ENCODE measurements at places on chromosomes 7 and 10.
A peak's percentile ranks its signal among the peaks of the same experiment; 100 is the strongest.

GRCh38 chr7:133048589-133048988, 33.3 kb downstream of the CHCHD3 start:
- no peak overlapping the region for H3K27ac ChIP-seq
- no peaks in the 10 kb centered on the region for H3K36me3 ChIP-seq
- H3K27me3 ChIP-seq: no peaks in the 10 kb centered on the region
- DNase-seq: no peak

GRCh38 chr7:98359395-98359794, 41.5 kb downstream of the BAIAP2L1 start:
- no peaks in the 10 kb centered on the region for H3K27me3 ChIP-seq
- H3K36me3 ChIP-seq: no peaks in the 10 kb centered on the region
- peaks cover 5% of the 10 kb centered on the region for H3K4me1 ChIP-seq
- no peak for DNase-seq
- no peak overlapping the region for H3K27ac ChIP-seq

GRCh38 chr10:116272440-116273283, at the start of gene GFRA1:
Gene GFRA1, minus strand, starts transcription at chr10:116273206. Its CDS starts 1,177 bp downstream, at chr10:116272029.
- no peak within 1 kb of the TSS for H3K27ac ChIP-seq
- H3K27me3 ChIP-seq: peaks cover 50% of the 10 kb centered on the region
- H3K36me3 ChIP-seq: no peaks in the 10 kb centered on the region
- DNase-seq: peak; percentile 7
- H3K4me3 ChIP-seq: peak within 1 kb of the TSS; percentile 47
- H3K4me1 ChIP-seq: no peaks in the 10 kb centered on the region

DNA sequence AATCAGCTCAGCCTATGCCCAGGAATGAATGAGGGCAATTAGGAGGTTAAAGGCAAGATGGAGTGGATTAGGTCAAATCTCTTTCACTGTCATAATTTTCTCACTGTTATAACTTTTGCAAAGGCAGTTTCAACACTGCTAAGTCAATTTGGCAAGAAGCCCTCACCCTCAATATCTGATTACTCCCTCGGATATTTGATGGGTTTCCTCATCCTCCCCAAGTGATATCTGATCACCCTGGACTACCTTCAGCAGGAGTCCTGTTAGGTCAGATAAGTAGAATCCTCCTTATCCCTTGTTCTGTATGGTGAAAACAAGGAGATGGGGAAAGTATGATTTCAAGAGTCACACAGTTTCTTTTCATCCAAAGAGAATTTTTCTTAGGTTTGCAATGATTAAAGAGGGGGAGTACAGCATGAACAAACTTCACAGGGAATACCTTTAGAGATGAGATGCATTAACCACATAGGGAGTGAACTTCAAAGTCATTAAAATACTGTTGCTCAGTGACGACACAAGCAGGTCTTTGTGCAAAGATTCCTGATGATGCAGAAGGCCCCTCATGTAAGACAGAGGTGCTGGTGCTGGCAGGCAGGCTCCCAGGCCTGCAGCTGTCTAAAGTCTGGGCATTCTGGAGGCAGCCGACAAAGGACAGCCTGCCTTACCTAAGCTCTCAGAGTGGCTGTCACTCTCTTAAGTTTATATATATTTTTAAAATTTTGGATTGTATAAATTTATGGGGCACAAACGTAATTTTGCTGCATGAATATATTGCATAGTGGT, 75.4 kb upstream of the POM121L12 start:
- no peak overlapping the region for H3K27ac ChIP-seq
- H3K4me3 ChIP-seq: no peak overlapping the region
- H3K36me3 ChIP-seq: no peaks in the 10 kb centered on the region

- no peaks in the 10 kb centered on the region for H3K4me1 ChIP-seq
- DNase-seq: no peak
- no peak overlapping the region for H3K27ac ChIP-seq
- H3K27me3 ChIP-seq: no peaks in the 10 kb centered on the region
- H3K36me3 ChIP-seq: no peaks in the 10 kb centered on the region
These were observed 671.0 kb upstream of the FOXK1 start for GRCh38 chr7:4010923-4011656.

- H3K4me1 ChIP-seq: no peaks in the 10 kb centered on the region
- H3K4me3 ChIP-seq: no peak overlapping the region
- DNase-seq: no peak
- no peaks in the 10 kb centered on the region for H3K27me3 ChIP-seq
- H3K36me3 ChIP-seq: 0 out of 2 replicates have a peak, but pooled peaks cover 2% of the 10 kb centered on the region
These were observed 108.1 kb downstream of the SNX13 start for GRCh38 chr7:17832242-17832641.

GRCh38 chr7:11505471-11505985, 326.5 kb downstream of the THSD7A start:
- DNase-seq: no peak
- no peaks in the 10 kb centered on the region for H3K27me3 ChIP-seq
- H3K4me3 ChIP-seq: no peak overlapping the region
- no peaks in the 10 kb centered on the region for H3K36me3 ChIP-seq
- no peak overlapping the region for H3K27ac ChIP-seq

DNA sequence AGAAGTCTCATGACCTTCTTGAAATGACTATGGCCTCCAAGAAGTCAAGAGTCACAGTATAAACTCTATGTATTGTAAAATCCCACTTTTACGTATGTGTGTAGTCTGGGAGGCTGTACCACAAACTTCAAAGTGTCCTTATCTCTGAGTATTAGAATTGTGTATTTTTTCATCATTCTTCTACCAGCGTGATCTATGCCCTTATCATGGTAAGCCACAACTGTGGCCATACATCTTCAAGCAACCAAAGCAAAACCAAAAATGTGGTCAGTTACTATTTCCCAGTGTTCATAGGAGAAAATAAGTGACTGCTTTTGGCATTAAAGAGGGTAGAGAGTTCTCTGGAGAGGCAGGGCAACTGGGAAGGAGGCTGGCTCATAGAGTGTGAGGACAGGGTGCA, 42.8 kb downstream of the SPOCK2 start:
- H3K27me3 ChIP-seq: peaks cover 3% of the 10 kb centered on the region
- H3K36me3 ChIP-seq: no peaks in the 10 kb centered on the region
- DNase-seq: no peak
- H3K4me1 ChIP-seq: peaks cover 4% of the 10 kb centered on the region
- H3K27ac ChIP-seq: no peak overlapping the region
- H3K4me3 ChIP-seq: no peak overlapping the region

GRCh38 chr10:670038-670437, 19.4 kb downstream of the DIP2C start:
- no peak overlapping the region for H3K27ac ChIP-seq
- H3K4me1 ChIP-seq: peaks cover 21% of the 10 kb centered on the region
- no peaks in the 10 kb centered on the region for H3K36me3 ChIP-seq
- no peak for DNase-seq
- no peaks in the 10 kb centered on the region for H3K27me3 ChIP-seq
- H3K4me3 ChIP-seq: no peak overlapping the region

DNA sequence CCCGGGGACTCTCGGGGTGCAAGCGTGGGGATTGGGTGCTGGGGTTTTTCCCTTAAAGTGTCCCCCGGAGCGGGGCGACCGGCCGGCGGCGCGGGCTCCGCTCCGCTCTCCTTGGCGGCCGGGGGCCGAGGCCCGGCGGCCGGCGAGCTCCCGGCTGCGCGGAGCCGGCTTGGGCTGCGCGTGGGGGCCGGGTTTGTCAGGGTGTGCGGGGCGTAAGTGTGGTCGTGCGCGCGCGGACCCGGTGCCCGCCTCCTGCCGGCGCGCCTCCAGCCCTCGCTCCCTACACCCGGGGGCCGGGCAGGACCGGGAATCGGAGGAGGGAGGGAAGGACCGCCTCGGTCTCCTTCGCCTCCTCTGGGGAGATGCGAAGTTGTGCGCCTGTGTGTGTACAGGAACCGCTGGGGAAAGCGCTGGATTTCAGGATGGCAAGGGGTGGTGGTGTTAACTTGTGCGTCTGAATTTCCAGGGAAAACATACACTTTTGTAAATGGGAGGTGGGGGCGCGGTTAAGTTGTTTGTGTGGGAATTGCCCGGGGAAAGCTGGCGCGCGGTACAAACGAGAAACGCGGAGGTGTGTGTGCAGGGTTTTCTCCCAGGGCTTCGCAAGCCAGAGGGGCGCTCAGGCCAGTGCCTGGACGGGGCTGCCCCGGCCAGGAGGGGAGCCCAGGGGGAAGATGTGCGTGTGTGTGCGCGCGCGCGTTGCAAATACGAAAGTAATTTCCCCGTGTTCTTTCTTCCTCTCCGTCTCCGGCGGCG, 737 bp downstream of the ZMIZ1 start:
- H3K36me3 ChIP-seq: no peaks in the 10 kb centered on the region
- H3K27ac ChIP-seq: peak overlapping the region; percentile 99
- H3K4me1 ChIP-seq: peaks cover 27% of the 10 kb centered on the region
- H3K4me3 ChIP-seq: peak overlapping the region; percentile 99
- DNase-seq: no peak

- DNase-seq: no peak
- H3K27ac ChIP-seq: no peak overlapping the region
- no peaks in the 10 kb centered on the region for H3K36me3 ChIP-seq
- H3K4me1 ChIP-seq: no peaks in the 10 kb centered on the region
- H3K4me3 ChIP-seq: no peak overlapping the region
- no peaks in the 10 kb centered on the region for H3K27me3 ChIP-seq
These were observed 15.1 kb downstream of the LRMDA start for GRCh38 chr10:75446508-75446907.

- no peaks in the 10 kb centered on the region for H3K4me1 ChIP-seq
- H3K27ac ChIP-seq: no peak overlapping the region
- no peak overlapping the region for H3K4me3 ChIP-seq
- H3K36me3 ChIP-seq: no peaks in the 10 kb centered on the region
- H3K27me3 ChIP-seq: no peaks in the 10 kb centered on the region
These were observed 95.0 kb downstream of the CDCA7L start for GRCh38 chr7:21850531-21851285.

DNA sequence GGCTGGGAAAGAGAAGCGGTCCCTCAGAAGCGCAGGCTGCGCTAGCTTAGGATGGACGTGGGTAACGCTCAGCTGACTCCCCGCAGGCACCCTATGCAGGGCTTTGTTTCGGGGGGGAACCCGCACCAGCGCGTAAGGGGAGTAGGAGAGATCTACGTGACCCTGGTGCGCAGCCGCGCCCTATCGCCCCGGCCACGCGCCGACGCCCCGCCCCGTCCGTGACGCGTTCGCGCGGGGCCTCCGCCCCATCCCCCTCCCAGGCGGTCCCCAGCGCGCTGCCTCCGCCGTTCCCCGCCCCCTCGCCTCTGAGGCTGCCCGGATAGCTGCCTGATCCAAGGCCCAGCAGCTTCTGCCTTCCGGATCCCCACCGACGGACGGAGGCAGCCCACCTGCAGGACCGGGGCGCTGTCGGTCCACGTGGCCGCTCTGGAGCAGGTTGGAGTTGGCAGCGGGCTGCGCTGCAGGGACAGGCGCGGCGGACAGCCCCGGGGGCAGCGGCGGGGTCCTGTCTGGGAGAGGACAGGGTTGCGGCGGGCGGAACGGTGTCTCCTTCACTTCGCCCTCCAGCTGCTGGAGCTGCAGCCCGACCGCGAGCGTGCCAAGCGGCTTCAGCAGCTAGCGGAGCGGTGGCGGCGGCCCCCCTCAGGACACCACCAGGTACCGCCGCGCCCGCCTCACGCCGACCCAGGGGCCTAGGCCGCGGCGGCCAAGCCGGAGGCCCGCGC, at the start of gene VDAC2:
VDAC2 (plus strand) TSS at position 515 of the 725 bp plus-strand sequence. CDS start 363 bp downstream, outside the sequence.
- peak within 1 kb of the TSS; percentile 71 for H3K4me3 ChIP-seq
- peaks cover 14% of the 10 kb centered on the region for H3K36me3 ChIP-seq
- DNase-seq: peak; percentile 79
- H3K27ac ChIP-seq: peak within 1 kb of the TSS; percentile 100

DNA sequence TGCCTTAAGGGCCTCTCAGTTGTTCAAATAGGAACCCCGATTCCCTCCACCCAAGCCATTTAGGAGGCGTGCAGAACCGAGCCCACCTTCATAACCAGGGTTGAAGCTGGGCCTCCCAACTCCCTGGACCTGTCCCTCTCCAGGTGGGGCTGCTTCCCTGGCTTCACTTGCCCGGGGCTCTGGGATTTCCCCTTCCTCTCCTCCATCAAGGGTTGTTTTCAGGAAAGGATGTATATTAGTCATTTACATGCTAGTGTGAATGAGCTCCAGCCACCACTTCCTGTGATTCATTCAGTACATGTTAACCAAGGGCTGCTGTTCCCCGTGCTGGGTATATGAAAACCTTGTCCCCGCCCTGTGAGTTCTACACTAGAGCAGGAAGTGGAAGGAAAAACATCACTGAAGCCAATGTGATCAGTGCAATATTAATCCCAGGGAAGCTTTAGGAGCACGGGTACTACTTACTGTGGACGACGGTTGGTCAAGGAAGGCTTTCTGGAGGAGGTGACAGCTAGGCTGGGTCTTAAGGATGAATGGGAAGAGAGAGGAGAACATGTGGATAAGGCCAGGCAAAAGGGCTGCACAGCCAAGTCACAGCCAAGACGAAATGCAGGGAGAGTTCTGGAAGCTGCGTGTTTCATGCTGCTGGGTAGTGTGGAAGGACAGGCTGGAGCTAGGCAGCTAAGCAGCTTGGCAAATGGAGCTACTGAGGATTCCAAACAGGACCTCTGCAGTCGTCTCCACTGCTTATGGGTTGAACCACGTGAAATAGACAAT, 150.1 kb upstream of the SHH start:
- H3K27me3 ChIP-seq: no peaks in the 10 kb centered on the region
- peak; percentile 77 for DNase-seq
- no peaks in the 10 kb centered on the region for H3K4me1 ChIP-seq
- H3K27ac ChIP-seq: no peak overlapping the region
- H3K36me3 ChIP-seq: no peaks in the 10 kb centered on the region
- no peak overlapping the region for H3K4me3 ChIP-seq

DNA sequence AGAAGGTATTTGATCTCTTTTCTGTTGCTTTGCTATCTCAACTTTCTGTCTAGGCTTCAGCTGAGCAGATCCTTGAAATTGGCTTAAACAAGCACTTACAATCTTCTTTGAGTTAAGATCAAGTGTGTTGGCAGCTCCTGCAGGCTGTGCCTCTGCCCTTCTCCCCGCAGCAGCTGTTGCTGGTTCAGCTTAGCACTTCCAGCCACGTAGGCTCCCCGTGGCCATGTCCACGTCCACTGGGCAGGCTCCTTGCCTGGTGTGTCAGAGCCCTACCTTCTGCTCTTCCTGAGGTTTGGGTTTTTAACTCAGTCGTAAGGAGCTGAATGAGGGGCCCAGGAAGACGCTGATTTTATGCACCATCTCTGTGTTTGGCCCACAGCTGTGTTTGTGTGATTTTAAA, 47.2 kb downstream of the CAMK1D start:
- peak; percentile 35 for DNase-seq
- peaks cover 11% of the 10 kb centered on the region for H3K4me1 ChIP-seq
- no peak overlapping the region for H3K27ac ChIP-seq

- no peak overlapping the region for H3K4me3 ChIP-seq
- no peaks in the 10 kb centered on the region for H3K4me1 ChIP-seq
- H3K36me3 ChIP-seq: peaks cover 11% of the 10 kb centered on the region
- no peak overlapping the region for H3K27ac ChIP-seq
- no peak for DNase-seq
These were observed 93.8 kb downstream of the ADD3 start for GRCh38 chr10:110101464-110102144.

DNA sequence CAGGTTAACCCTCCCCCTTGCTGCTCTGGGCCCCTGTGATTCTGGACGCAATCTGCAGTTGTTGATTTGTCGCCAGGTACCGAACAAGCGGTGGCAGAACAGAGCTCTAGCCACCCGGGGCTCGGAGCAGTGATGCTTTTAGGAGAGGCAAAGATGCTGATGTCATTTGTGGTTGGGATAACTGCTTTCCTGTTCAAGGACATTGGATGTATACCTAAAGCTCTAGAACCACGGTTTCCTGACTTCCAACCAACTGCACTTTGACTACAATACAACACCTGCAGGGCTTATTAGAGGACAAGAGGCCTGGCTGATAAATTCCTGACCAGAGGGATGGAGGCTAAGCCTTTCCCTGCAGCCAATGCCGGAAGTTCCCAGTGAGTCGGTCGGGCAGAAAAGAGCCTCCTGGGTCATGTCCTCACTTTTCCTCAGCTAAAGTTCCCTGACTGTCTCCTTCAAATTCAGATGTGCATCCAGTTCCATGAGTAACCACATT, 6.5 kb upstream of the RBM20 start:
- H3K4me3 ChIP-seq: no peak overlapping the region
- peaks cover 15% of the 10 kb centered on the region for H3K27me3 ChIP-seq
- no peaks in the 10 kb centered on the region for H3K36me3 ChIP-seq

Data from IMR-90 (cell line).